OCI-M1 (cell line): ENCODE measurements at places on chromosomes 7 and 10.

GRCh38 chr7:109868215-109868860 is 1222.6 kb upstream of the LRRN3 start:
- DNase-seq: no peak

DNA sequence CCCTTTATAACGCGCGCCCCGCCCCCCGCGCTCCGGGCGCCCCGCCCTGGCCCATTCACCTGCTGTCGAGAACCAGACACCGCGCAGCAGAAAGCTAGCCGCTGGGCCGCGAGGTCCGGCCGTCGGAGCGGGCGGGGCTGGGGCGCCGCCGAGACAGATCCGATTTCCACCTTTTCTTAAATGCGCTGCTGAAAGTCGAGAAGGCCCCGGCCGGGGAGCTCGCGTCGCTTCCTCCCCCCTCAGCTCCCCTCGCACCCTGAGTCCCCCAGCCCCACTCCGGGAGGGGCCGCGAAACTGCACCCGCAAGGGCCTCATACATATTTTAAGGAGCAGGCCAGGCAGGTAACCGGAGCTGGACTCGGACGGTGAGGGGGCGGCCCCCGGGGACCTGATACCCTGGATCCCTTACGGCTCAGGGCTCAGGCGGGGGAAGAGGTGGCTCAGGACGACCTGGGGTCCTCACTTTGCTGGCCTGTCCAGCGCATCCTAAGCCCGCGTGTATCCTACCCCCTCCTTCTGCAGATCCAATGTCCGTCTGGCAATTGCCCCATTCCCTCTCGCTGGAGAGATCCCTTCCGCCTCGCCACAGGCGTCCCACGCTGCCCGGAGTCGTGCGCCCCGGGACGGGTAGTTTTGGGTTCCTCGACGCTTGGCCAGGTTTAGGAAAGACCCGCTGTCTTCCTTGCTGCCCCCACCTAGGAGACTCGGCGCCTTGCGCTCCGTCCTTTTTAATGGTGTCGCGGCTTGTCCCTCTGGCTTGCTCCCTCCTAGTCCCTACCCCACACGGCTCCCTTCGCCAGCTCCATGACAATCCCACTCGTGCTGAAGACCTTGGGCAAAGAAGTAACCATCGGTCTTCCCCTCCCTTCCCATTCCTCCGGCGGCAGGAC is 170.6 kb downstream of the UBE2H start:
- no peak for DNase-seq

DNA sequence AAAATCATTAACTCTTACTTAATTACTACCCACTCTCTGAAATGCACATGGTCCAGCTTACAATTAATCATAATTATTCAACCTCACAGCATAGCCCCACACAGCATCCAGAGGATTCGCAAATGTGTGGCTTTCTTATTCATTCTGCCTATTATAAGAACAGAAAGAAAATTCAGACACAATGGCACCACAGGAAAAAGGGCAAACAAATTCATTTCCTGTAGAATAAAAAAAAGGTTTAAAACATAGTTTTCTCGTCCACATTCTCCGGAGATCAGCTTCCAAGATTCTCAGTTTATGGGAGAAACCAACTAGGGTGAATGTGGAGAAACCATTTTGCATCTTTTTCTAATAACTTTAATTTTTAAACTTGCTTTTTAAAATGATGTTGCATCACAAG is 201.6 kb downstream of the PARD3 start:
- no peak for DNase-seq

GRCh38 chr7:141462958-141463357 is 88.3 kb upstream of the AGK start:
- no peak for DNase-seq

GRCh38 chr7:33841705-33842129 is 63.6 kb upstream of the BMPER start:
- DNase-seq: no peak

DNA sequence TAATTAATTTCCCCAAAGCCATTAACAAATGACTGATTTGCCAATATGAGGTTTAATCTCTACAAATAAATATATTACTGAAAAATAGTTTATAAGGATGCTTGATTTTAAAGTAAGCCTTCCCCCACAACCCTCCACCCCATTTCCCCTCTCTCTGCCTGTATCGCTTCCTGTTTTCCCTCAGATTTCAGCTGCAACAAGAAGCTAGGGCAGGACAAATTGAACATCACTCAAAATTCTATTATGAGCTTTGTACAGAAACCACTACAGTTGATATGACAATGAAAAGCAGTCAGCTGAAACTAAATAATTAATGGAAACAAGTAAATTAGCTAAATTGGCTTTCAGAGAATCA is 109.0 kb upstream of the SP4 start:
- DNase-seq: no peak

- peak; percentile 47 for DNase-seq
These were observed 115.7 kb upstream of the CACNA2D1 start for GRCh38 chr7:82559193-82559805.

GRCh38 chr10:13648425-13648824 is 61.7 kb downstream of the PRPF18 start:
- no peak for DNase-seq

- no peak for DNase-seq
These were observed 262.8 kb downstream of the SLC25A13 start for GRCh38 chr7:96059075-96059474.

- DNase-seq: no peak
These were observed 37.1 kb upstream of the SRI start for GRCh38 chr7:88256906-88257305.

DNA sequence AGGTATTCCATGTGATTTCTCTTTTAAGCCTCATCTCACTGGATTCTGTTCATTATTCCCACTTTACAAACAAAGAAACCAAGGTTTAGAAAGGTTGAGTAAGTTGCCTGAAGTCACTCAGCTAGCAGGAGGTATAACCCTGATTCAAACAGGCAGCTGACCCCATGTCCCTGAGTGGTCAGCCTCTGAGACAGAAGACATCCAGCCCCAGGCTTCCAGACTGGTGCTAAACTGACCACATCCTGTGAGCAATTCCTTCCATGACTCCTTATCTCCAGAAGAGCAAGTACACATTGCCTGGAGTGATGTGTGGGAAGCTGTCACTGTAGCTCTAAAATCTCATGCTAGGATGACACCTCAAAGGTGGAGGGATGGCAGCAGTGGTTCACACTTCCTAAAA is 3.7 kb downstream of the PLPP4 start:
- DNase-seq: peak; percentile 45

- peak; percentile 58 for DNase-seq
These were observed at the start of gene TSPAN33 for GRCh38 chr7:129144095-129144833. Gene TSPAN33 (plus strand): TSS chr7:129144707. CDS start chr7:129144981, 274 bp downstream.

DNA sequence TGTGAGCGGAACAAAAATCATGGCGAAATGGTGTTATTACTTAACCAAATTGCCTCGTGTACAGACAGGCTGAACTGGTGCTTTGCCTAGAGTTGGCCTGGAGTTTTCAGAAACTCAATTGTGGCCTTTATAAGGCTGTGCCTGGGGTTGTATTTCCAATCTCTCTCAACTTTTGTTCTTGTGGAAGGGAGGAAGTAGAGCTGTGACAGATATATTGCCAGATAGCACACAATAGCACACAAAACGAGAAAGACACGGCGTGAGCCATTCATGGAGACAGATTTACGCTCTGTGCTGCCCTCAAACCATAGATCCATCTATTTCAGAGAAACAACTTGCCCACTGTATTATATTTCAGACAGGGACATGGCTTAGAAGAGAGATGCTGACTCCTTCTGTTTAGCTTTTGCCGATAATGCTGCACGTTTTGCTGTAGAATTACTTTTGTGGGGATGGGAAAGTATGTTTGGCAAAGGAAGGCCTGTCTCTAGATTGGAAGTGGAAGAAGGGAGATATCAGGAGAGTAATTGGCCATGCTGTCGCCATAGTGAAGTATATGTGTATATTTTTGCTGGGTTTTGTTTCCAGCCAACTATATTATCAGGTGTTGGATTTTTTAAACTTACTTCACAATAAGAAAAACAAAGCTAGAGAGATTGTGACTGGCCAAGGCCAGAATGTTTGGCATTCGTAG is 80.4 kb downstream of the AUTS2 start:
- DNase-seq: no peak

DNA sequence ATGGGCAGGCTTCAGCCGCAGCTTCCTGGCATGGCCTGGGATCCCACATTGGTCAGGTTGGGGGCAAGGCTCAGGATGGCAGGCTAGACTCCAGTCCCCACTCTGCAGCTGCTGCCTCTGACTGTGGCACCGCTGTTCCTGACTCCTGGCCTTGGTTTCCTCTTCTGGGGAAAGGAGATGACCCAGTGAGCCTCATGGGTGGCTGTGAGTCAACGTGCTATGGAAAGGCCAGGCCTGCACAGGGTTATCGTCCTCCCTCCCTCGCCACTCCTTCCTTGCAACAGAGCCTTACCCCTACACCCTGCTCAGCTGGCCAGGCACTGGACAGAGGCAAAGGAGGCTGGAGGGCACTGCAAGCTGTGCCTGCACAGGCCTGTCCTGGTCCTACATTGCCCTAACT is 36.1 kb upstream of the CHST15 start:
- no peak for DNase-seq

DNA sequence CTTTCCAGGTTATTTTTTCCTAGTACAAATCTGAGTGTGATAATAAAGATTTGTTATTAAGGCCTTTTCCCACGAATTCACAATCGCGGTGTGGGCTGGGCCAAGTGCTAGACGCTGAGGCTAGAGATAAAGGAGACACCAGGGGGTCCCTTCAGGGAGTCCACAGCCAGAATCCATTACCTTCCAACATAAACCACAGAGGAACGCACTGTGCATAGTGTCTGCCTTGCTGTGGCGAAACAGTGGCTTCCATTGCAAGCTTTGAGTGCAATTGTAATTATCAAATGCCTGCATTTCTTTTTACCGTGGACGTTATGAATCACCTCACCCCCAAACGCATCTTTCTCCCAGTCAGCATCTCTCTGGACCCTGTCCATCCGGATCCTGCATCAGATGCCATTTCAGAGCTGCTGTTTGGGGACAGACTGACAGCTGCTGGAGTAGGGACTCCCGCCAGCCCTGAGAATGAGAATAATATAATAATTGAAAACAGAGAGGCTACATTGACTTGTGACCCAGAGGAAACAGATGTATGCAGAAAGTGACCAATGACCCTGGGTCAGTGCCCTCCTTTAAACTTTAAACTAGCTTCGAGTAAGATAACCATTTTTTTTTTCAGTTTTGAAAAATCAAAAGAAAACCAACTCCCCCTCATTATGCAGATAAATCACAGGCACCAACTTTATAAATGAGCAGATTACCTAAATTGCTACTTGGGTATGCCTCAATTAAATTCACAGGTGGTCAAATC is 456.2 kb upstream of the NRP1 start:
- DNase-seq: no peak

- no peak for DNase-seq
These were observed 26.4 kb upstream of the GNA12 start for GRCh38 chr7:2870471-2870931.

DNA sequence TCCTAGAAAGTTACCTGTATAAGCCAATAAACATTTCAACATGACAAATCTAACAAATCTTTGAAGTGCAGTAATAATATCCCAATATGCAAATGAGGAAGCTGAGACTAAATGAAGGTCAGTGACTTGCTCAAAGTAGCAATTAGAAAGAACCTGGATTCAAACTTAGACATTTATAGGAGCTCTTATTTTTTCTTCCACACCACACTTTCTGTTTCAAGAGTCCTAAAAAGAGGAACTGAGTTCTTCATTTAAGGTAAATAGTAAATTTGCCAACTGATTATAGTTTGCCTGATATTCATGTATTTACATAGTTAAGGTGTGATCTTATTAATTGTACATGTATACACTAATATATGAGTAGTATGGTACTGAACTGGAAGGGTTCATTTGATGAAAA is 44.0 kb downstream of the KLHDC10 start:
- peak; percentile 31 for DNase-seq

DNA sequence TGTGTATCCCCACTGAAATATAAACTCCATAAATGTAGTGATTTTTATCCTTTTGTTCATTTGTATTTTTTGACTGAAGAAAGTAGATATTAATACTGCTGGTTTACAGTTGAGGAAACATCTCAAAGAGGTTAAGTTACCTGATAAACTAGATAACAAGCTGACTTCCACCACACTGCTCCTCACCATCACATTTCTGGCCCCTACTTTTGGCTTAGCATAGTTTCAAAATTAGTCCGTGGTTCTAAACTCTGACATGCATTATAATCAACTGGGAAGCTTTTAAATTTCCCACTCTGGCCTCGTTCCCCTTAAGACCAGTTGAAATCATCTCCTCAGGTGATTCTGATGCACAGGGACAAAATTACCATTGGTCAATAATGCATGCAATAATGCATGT is 43.5 kb downstream of the ANKIB1 start:
- no peak for DNase-seq

DNA sequence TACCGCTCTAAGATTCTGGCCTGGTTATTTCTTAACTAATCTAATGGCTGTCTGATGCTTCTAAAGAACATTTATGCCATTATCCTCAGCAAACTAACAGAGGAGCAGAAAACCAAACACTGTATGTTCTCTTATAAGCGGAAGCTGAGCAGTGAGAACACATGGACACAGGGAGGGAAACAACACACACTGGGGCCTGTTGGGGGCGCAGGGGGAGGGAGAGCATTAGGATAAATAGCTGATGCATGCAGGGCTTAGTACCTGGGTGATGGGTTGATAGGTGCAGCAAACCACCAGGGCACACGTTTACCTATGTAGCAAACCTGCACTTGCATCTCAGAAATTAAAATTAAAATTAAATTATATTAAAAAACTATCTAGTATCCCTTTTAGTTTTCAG is 853.5 kb downstream of the GATA3 start:
- DNase-seq: no peak

- DNase-seq: no peak
These were observed 76.0 kb downstream of the TMEM270 start for GRCh38 chr7:73936967-73937366.

DNA sequence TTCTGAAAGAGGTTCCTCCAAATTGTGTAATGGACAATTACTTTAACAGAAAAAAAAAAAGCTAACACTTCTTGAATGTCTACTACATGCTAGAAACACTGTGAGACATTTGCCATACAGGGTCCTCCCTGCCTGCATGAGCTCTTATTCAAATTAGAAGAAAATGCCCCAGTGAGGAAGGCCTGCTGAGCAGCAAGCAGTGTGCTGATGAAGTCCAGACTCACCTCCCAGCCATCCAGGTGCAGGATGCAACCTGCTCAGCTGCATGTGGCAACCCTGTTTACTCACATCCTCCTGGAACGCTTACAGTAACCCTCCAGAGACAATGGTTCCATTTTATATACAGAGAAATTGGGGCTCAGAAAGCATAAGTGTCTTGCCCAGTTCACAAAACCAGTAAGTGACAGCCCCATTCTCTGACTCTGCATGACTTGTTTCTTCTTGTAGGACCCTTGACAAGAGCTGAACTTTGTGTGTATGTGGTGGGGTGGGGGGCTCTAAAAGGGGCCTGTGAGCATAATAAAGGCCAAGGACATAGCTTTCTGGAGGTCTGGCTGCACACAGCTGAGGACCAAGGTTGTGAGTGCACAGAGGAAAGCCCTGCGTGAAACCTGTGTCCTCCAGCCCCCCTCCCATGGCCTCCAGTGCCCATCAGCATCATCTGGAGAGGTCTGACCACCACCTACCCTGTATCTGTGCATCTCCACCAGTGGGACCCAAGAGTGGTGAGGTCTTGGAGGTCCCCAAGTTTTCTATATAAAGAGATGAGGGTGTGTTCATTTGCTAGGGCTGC is 387.8 kb downstream of the GRID1 start:
- no peak for DNase-seq
